Stimulated activated CD8-positive, alpha-beta memory T cell treated with anti-CD3 and anti-CD28 coated beads, Interleukin-15, amount 100 ng/mL, for 4 hours (primary cell): ENCODE measurements at places on chromosomes 6 and 20.

DNA sequence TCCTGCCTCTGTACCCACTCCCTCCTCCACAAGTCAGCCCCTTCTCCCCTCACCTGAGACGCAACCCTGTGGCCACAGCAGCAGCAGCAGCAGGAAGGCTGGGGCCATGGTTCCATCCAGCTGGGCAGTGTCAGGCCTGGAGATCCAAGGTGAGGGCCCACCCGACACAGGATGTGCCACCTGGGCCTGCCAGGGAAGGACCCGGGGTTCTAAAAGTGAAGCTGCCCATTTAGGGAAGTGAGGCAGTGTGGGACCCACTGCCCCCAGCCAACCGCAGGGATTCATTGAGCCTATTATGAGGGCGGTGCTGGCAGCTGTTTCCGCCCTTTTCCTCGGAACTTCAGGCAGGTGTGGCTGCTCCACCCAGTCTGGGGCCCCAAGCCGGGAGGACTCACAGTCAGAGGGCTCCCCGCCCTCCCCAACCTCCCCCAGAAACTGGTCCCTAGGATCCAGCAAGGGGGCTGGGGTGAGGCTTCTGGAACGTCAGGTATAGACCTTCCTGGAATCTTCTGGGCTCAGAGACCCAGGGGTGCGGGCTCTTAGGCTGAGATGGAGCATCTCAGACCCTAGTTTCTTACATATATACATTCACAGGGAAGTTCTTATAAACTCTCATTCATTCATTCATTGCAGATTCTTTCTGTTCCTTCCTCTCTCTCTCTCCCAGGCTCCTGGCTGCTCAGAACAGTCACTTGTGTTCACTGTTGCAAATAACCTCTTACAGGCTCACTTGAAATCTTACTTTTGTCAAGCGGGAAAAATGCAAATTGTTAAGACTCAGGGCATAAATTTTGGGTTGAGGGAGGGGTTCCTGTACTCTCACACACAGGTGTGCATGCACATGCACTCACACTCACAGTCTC is at the start of gene TREML2:
TSS of gene TREML2 (minus strand) at position 249 of the 863 bp plus-strand sequence. CDS start at position 108, 141 bp downstream.
- no peak for DNase-seq

DNA sequence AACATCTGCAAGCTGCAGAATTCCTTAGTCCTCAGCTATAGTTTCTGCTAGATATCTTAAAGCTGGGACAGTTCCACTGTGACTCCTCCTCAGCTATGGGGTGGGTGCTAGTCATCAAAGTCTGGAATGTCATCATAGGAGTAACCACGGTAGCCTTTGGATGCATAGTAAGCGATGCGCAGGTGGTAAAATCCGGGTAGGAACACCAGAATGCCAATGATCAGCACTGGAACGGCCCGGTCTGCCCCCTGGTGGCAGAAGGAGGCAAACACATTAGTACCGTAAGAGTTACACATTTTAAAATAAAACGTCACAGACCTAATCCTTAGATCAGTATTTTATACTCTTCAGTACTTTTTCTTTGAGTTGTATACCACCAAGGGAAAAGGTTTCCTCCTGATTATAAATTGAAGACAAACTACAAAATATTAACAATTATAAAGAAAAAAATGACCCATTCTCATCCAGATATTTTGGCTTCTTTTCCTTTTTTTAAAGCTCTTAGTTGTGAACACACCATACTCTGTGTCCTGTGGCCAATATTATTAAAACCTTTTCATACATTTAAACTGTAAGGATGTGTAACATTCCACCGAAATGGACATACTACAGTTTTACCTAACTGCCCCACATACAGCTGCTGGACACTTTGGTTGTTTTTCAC is 18.9 kb downstream of the PCNA start:
- peak; percentile 55 for DNase-seq

GRCh38 chr6:146865756-146866379 is 267.1 kb downstream of the ADGB start:
- no peak for DNase-seq

DNA sequence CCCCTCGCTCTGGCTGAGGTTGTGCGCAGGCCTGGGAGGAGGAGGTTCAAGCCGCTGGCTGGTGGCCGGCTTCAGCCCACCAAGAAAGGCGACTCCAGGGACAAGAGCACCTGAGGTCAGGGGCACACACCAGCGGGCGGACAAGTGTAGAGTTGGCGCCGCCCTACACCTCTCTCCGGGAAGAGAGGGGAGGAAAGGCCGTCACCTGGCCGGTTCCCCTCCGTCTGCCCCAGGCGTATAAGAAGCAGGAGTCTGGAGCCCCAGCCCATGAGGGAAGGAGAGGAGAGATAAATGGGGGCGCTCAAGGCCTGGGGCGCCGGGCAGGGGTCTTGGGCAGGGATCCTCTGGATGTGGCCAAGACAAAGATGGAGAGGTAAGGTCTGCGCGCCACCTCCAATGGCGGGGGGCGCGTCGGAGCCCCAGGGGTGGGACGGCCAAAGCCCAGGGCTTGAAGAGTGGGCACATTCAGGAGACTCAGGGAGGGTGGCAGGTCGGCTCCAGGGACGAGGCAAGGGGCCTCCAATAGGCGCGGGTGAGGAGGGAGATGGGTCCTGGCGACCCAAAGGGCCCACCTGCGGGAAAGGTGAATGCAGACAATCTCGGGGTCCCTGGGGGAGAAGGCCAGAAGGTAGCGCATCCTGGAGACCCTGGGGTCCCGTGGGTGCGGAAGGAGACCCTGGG is 826 bp downstream of the RIMS4 start:
- DNase-seq, result no peak

DNA sequence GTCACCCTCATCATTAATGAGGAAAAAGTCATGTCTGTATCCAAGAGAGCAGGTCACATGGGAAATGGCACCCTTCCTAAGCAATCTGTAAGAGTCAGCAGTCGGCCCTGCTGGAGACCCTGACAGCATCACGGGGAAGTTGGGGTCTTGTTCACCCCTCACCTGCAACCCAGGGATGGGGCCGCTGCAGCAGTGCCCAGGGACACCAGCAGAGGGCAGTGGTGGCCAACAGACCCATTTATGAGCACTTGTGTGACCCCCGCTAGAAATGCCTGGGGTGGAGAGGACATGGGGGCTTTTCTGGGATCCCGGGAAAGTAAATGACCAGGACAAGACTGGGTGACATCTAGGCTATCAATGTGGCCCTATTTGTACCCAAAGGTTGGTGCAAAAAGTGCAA is 35.9 kb downstream of the ANKRD60 start:
- no peak for DNase-seq

GRCh38 chr6:111573892-111574797 is 31.5 kb downstream of the TRAF3IP2 start:
- DNase-seq, result no peak

GRCh38 chr6:37013516-37014491 is 8.3 kb downstream of the FGD2 start:
- DNase-seq, result no peak

DNA sequence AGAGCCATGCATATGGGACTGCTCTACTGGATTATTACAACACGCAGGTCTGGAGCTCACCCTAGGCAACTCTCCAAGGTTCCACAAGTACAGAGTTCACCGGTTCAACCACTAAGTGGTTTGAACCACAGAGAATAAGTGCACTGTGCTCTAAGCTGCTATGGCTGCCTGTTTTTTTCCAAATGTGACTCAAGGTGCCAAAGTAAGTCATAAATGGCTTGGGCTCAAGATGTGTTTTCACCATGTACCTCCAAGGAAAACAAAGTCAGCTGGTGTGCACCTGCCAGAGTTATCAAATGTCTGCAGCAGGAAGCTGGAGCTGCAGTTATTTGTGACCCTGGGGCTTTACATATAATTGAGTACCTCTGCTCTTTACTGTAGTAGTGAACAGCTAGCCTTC is 76.7 kb downstream of the PREP start:
- DNase-seq, result no peak

- DNase-seq, result no peak
Measured at GRCh38 chr6:86969573-86969972, 32.2 kb downstream of the HTR1E start.

GRCh38 chr6:112016320-112016719 is 37.6 kb upstream of the CCN6 start:
- DNase-seq, result no peak

DNA sequence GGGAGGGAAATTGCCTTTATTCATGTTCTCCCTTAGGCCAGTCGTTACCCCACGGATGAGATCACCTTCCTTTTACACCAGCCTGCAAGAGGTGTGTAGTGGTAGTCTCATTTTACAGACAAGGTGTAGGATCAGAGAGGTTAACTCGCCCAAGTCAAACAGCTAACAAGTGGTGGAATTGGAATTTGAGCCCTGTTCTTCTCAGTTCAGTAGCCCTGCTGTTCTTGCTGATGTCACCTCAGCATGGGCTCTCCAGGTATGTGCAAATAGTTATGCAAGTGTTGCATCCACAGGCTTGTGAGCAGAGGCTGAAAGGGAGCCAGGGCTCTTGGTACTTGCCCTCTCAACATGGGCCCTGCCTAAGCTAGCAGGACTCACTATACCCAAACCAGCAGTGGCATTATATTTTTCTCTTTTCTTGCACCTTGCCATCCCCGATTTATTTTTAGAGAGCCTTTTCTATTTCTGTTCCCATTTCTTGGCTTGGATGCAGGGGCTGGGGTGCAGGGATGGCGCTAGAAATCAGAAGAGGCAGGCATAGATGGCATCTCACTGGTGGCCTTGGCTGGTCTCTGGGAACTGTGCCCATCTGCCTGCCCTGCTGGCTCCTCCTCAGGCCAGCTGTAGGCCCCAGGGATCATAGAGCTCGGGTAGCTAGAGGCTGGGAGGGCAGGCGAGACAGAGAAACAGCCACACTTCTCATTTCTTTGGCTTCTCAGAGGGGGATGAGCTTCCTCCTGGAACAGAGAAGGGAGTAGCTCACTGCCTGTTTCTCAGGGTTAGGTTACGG is 18.2 kb downstream of the PPARD start:
- DNase-seq, result no peak

DNA sequence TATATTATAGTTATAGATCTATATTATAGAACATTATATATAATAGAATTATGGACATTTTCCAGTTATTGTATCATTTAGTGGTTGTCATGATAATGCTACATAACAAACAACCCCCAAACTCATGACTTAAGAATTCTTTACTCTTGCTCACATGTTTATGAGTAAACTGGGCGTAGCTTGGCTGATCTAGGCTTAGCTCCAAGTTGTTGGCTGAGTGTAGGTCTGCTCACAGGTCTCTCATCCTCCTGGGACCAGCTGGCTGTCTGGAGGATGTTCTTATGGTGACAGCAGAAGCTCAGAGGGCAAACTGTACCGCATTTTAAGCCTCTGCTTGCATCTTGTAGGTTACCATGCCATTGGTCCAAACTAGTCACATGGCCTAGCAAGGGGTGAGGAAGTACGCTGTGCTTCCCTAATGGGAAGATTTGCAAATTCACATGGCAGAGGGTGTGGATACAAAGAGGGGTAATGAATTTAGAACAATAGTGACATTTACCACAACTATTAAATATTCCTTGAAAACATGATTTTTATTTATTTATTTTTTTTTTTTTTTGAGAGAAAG is 34.2 kb downstream of the ARHGAP40 start:
- DNase-seq, result no peak

DNA sequence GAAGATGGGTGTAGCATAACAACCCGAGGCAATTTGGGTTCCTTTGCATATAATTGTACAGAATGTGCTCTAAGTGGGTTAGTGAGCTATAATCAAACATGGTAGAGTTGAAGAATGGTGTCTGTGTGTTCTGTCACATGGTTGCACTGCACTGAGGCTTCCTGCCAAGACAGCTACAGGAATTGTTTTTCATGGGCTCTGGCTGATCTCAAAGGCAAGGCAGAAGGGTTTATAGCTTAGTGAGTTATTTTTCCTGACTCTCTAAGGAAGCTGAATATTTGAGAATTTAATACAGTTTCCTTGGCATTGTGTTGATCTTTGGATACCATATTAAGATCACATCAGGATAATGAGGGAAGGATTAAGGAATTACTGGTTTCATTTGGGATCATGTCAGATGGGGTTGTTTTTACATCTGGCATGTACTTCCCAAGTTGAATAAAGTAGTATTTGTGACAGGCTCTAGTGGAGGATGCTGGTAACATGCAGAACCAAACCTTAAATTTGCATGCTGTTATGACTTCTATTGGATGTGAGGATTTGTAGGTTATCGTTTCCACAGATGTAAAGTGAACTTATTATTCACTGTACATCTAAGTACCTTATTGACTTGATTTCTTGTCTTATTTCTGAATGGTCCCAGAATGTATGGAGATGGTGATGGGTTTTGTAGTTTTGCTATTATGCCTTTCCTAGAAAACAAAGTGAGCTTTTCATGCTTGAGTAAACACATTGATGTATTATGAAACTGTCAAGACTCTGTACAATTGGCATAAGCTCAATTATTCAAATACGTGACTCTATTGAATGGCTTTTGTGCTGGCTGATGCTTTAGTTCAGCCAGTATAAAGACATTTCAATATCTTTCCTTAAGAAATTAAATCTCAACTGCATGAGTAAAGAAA is 43.3 kb downstream of the LRRC1 start:
- DNase-seq, result no peak

DNA sequence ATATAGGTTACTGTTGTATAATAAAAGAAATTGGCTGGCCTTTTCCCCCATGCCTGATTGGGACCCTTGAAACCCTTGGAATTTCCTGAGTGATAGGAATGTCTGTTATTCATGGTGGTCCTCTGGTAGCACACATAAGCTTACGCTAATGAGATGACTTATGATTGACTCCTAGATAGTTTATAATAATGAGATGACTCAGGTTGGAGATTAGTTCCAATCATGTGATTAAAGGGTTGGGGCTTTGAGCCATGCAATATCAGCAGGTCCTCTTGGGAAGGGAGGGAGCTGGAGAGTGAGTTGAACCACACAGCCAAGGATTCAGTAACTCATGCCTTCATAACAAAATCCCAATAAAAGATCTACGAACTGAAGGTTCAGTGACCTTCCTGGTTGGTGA is 407.6 kb upstream of the MANEA start:
- DNase-seq, result no peak

GRCh38 chr6:165745492-165745891 is 82.5 kb upstream of the PDE10A start:
- no peak for DNase-seq

GRCh38 chr6:85134172-85134571 is 315.7 kb upstream of the NT5E start:
- DNase-seq, result no peak

DNA sequence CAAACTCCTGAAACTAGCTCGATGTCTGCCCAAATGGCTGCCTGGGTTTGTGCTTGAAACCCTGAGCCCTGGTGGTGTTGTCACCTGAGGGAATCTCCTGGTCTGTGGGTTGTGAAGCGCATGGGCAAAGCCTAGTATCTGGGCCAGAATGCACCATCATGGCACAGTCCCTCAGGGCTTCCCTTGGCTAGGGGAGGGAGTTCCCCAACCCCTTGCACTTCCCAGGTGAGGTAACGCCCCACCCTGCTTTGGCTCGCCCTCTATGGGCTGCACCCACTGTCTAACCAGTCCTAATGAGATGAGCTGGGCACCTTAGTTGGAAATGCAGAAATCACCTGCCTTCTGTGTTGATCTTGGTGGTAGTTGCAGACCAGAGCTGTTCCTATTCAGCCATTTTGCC is 152.9 kb upstream of the MAP3K7 start:
- no peak for DNase-seq

- no peak for DNase-seq
Measured at GRCh38 chr6:125818225-125818657, 27.5 kb downstream of the NCOA7 start.

- DNase-seq, result no peak
Measured at GRCh38 chr6:143750877-143751276, 73.1 kb downstream of the PHACTR2 start.

- no peak for DNase-seq
Measured at GRCh38 chr6:17967668-17968518, 19.5 kb downstream of the KIF13A start.
